ENCODE measurements at places on chromosomes 4 and X.

GRCh38 chr4:137124278-137124932 lies 407.9 kb downstream of the PCDH18 start:
- DNase-seq: peak; percentile 43

DNA sequence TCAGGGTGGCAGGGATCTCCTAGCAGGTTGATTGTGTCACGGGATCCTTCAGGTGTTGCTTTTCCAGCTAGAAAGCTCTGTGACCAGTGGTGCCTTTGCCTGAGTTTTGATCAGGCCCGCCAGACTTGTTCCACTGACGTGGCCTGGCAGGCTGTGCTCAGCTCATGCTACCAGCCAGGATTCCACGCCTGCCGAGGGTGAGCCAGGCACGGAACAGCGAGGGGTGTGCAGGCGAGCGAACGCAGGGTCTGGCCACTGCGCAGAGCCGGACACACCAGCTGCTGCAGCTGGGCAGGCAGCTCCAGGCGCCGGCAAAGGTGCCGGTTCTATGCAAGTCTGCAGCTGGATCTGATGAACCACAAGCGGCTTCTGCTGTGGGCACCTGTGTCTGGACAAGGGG lies 17.1 kb upstream of the SAT1 start:
- DNase-seq: no peak

DNA sequence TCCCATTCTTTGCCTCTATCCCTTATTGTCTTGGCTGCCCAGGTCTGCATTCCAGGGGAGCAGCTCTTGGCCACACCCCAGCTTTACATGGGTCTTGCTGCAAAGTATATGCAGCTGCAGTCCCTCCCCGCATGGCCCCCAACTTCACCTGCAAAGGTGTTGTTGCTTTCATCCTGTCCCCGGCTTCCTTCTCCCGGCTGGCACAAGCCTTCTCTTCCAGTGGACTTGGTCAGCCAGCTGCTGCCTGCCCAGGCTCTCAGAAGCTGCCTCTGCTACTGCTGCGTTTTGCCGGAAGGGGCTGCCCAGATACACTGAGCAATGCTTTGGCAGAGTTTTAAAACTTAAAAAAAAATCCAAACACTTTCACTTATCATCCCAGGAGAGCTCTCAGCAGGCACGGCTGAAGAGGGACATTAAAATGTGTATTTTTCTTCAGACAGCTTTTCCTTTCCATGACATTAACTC lies 121.2 kb upstream of the PDLIM3 start:
- DNase-seq: no peak

DNA sequence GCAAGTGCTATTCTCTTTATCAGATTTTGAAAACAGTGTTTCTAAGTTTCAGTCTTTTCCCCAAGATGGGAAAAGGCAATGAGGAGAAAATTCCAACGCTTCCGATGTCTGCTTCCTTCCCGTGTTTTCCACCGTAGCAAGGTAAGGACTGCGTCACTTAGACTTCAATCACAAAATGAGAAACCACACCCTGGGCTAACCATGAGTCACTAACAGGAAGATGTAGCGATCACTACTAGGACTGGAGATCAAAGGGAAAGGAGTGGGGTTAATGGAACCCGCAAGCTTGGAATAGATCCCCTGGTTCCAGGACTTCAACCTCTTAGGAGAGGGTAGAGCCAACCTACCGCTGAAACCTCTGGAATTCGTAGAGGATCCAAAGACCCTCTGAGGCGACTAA lies 250.7 kb upstream of the ZFP42 start:
- DNase-seq: no peak

DNA sequence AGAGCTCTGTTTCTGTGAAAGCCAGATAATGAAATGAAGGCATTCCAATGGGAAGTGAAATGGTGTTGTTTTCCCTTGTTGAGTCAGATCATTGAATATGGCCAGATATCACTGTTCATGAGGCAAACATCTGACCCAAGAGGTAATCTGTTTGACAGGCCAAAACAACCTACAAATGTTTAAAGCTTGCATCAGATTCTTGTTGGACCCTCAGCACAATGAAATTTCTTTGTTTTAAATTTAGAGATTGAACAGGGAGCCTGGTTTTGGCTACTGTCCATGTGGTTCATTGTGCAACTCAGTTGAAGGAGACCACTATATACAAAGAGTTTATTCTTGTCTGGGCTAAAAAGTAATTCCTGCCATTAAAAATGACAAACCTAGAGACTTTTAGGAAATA lies 159.1 kb downstream of the AFF2 start:
- DNase-seq: no peak

- no peak for DNase-seq
Observed at GRCh38 chrX:25108481-25108880, 92.7 kb upstream of the ARX start.

GRCh38 chr4:86032476-86033022 lies 327.3 kb downstream of the MAPK10 start:
- no peak for DNase-seq

DNA sequence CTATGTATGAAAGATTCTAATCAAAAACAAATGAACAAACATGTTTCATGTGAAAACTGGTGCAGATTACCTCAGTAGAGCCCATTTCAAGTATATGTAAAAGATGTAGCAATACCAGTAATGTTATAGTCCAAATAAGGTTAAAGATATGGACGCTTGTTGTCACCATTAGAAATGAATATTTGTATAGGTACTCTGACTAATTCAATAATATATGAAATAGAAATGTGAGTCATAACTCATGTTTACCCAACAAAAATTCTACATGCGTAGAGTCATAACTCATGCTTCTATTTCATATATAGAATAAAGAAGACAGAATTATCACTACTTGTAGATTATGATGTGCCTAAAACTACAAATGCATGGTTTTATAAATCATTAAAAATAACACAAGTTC lies 739.1 kb upstream of the DIAPH2 start:
- no peak for DNase-seq

GRCh38 chr4:173685831-173686210 lies 155.8 kb upstream of the HAND2 start:
- no peak for DNase-seq

GRCh38 chr4:81207828-81208227 lies 7.2 kb downstream of the PRKG2 start:
- DNase-seq: no peak

DNA sequence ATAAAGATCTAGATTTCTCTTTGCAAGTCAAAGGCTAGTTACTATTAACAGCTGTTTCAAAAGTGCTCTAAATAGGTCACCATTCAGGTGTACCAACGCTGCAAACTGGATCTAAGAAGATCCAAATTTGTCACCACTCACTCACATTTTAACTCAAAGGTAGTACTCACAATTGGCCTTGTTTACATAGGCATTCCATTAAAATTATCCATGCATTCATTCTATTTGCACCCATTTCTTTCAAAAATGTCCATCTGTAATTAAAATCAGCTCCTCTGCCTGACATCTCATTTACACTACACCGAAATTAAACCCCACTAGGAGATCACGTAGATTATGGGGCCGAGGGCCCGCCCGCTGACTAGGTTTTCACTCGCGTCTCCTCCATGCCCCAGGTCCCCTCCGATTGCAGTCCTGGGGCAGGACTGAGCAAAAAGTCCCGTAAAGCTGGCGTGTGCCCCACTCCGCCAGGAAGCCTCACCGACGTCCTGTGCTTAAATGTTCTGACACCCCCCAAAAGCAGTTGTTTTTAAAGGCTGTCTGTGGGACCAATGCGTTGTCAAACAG lies 1.3 kb upstream of the ING2 start:
- peak; percentile 25 for DNase-seq

GRCh38 chr4:2803624-2804448 lies 11.0 kb downstream of the SH3BP2 start:
- DNase-seq: no peak

GRCh38 chr4:153649572-153649991 lies 34.5 kb upstream of the TLR2 start:
- DNase-seq: peak; percentile 4

DNA sequence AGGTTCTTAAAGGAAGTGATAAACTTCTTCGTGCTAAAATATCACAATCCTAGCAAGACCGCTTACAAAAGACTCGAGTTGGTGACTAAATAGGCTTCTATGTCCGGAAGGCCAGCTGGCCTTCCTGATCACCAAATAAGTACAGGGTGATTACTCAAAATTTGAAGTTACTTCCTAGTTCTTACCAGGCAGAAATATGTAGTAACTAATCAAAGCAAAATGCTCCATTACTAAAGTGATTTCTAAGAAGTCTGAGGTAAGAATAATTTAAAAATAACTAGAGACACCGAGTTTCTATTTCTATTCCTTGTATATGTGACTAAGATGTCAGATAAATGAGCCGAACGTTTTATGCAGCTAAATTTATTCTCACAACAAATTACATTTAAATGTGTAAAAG lies 62.2 kb downstream of the NSUN7 start:
- no peak for DNase-seq

- no peak for DNase-seq
Observed at GRCh38 chrX:130082244-130083106, 27.8 kb downstream of the ELF4 start.

DNA sequence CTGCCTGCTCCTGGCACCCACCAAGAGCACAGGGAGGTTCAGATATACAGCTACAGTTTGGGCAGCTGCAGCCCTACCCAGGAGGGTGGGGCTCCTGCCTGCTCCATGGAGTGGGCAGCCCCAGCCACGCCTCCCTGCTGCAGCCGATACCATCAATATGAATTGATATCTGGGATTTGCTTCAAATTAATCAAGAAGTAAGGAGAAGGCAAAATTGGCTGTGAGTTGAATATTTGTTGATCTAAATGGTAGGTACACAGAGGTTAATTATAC lies 31.2 kb upstream of the ZNF280C start:
- DNase-seq: no peak

- no peak for DNase-seq
Observed at GRCh38 chrX:78555401-78555980, 103.6 kb downstream of the RTL3 start.

GRCh38 chr4:80948995-80949394 lies 81.5 kb upstream of the BMP3 start:
- no peak for DNase-seq

DNA sequence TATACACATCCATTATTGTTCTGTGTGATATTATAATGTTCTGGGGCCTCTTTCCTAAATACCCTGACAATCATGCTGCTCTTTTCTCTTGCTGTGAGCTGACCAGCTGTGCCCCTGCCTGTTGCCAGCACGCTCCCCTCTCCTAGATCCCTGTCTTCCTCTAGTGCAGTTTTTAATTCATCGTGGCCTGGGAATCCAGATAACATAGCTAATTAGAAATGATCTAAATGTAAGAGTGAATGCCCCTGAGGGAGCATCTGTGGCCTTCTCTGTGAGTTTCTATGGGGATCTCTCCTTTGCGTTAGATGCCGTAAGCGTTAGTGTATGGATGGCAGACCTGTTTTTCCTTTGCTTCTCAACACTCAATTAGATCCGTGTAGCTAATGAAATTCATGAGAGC lies 434.3 kb downstream of the SPRY1 start:
- no peak for DNase-seq

DNA sequence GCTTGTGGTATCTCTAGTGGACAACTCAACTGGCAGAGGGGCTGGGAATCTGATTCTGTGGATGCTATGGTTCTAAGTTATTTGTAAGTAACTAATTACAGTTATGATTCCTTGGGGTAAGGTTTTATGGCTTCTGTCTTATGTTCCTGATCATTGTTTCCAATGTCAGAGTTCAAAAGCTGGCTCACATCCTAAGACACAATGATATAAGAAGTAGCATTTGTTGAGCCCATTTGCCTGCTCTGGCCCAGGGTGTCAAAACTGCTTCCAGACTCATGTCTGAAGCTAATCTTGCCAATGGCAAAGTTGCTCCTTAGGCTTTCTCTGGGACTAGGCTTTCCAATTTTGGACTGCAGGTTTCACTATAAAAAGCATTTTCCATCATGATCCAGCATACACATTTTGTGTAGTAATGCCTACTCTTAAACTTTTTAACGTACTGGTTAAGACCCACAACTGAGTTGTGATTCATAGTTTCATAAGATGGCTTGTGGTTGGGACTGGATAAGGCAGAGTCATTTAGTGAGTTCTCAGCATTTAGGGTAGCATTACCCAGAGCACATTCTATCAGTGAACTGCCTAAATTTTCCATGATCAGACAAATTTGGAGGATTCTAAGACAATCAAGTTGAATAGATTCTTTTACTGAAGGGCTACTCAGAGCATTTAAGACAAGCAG lies 50.0 kb downstream of the CCNI start:
- no peak for DNase-seq

DNA sequence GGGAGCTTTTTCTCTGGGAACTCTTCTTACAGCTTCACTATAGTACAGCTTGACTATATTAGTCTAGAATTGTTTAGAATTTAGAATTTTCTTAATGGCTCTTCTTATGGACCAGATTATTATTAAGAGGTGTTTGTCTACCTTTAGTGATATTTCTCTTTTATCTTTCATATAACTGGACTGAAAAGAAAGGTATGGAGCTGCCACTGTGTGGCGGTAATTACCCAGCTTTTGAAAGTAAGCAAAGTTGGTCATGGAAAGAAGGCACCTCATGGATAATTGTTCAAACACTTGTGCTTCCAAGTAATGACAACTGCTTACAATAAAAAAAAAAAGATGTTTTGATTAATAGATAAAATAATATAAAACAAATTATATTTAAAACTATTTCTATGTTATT lies 1112.5 kb downstream of the TECRL start:
- peak; percentile 9 for DNase-seq
